ENCODE measurements at places on chromosomes 7 and 10. TPM values are rescaled to one million over a fixed set of nuclear protein-coding genes. Genes with fewer than 3 reads are reported as not detected.

GRCh38 chr7:133904776-133905175 is 222.4 kb upstream of the LRGUK start:
- DNase-seq: no peak

GRCh38 chr7:99623702-99624447 is 7.1 kb downstream of the ZSCAN25 start:
- DNase-seq: no peak

- DNase-seq: no peak
Measured at GRCh38 chr10:24947304-24948097, 4.9 kb downstream of the PRTFDC1 start.

GRCh38 chr10:52145636-52146035 is 168.4 kb upstream of the DKK1 start:
- no peak for DNase-seq

Gene CCDC126
- total RNA-seq: 17.4 TPM

Gene KCP
- total RNA-seq: 2.2 TPM

DNA sequence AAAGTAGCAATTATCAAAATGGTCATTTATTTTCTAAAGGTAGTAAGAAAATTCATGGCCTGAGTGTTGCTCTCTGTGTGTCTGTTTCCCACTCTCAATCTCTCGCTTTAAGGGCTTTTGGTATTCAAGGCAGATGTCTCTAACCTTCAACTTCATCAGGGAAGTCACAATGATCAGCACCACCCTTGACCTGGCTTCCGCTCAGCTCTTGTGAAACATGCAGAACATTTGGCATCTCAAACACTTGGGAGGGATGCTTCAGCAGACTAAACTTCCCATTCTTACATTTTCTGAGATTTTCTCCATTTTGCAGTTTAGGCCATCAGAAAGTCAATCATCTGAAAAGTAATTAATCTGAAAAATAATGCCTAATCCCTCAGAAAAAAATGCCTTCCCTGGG is 129.8 kb downstream of the AOAH start:
- no peak for DNase-seq

Gene VIPR2
- not detected for total RNA-seq

Data from glutamatergic neuron (in vitro differentiated cells).